Stomach (tissue), 19 donors: ENCODE measurements at places on chromosomes 7 and 10.

GRCh38 chr10:75103881-75104686 is 7.4 kb upstream of the SAMD8 start:
- no peak for DNase-seq

- peak; percentile 48 for DNase-seq
Observed at GRCh38 chr7:155733582-155734444, 78.5 kb downstream of the SHH start.

DNA sequence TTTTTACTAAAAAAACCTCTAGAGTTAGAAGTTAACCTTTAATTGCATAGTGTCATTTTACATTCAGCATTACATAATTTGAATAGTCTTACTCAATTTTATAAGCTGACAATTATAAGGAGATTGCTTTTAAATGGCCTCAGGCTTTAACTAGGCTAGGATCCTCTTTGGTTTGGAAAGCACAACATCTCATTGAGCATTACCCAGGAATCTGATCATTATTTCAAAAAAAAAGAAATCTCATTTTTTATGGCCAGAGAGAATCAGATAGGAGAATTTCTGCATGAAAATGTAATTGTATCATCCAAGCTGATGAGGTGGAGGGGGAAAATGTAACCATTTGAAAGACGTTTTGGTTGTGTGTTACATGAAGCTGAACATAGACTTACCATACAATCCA is 324.9 kb upstream of the POT1 start:
- no peak for DNase-seq

- no peak for DNase-seq
Observed at GRCh38 chr10:92829042-92829785, 19.1 kb upstream of the EXOC6 start.

GRCh38 chr10:33947544-33947943 is 613.1 kb upstream of the NRP1 start:
- DNase-seq: no peak

GRCh38 chr10:84194424-84195043 is at the start of gene CDHR1:
TSS of gene CDHR1 (plus strand) at chr10:84194537. CDS start at chr10:84194761, 224 bp downstream.
- no peak for DNase-seq

DNA sequence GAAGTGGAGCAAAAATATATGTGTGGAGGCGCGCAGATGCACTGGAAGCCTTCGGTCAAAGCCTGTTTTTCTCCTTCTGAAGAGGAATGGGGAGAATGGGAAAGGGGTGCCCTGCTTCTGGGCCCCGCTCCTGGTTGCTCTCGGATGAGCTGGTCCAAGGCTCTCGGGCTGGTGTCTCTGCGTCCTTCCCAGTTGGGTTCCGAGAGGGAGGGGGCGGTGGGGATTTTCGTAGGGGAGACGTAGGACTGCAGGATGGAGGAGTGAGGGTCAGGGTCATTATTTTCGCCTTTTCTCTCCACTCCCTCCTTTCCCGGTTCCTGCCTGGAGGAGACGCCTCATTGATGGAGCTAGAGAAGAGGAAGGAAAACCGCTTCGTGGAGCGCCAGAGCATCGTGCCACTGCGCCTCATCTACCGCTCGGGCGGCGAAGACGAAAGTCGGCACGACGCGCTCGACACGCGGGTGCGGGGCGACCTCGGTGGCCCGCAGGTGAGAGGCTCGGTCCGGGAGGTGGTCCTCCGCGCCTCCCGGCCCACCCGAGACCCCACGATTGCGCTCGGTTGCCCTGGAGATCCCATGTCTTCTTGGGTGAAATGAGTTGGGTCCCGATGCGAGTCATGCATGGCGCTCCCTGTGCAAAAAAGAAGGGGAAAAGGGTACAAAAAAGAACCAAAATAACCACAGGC is 790 bp downstream of the ADAM22 start:
- no peak for DNase-seq

DNA sequence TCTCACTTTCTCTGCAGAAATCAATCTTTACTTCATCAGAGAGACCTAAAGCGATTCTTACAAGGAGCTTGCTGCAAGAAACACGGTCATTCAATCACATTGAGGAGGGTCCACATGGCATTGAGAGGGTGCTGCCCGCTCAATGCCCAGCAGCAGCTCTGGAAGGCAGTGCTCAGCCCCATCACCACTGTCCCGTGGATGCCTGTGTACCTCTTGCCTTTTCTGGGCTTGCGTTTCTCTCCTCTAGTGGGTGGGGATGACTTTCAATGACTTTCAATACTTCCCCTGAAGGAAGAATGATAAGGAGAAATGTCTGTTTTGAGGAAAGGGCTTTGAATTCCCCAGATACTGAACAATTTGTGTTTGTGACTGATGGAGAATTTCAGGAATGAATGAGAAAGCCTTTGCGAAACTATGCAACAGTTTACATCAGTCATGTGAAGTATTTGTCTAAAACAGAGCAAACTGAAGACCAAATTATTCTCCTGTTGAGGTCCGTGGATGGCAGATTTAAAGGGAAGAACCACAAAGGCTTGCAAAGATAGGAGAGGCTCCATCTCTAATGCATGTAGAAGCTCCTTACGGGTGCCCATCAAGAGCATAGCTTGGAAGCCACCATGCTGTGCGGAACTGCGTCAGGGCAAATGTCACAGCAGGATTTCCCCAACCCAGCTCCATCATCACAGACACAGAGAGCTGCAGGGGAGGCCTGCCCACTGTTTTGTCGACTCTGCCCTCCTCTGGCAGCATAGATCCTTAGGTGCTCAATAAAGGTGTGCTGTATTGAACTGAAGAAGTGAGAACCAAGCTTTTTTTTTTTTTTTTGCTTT is 6.6 kb upstream of the ZNF22 start:
- no peak for DNase-seq

- DNase-seq: no peak
Observed at GRCh38 chr7:22676385-22676784, 50.6 kb upstream of the IL6 start.

DNA sequence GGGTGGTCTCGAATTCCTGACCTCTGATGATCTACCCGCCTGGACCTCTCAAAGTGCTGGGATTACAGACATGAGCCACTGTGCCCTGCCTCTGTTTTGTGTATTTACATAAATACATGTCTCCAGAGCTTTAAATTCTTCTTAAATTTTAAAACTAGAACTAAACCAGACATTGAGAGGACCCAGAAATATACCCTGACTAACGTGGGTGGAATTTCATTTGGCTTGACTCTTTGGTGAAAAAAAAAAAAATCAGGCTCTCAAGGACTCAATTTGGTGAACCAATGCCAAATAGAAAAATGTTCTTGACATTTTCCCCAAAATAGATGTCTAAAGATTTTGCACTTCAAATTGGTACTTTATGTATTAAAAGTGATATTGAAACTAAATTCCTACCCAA is 16.6 kb upstream of the FAS start:
- no peak for DNase-seq

- DNase-seq: peak; percentile 10
Observed at GRCh38 chr10:18333621-18334020, 193.4 kb downstream of the CACNB2 start.
